ENCODE measurements at places on chromosomes 11 and 22. TPM values are rescaled to one million over a fixed set of nuclear protein-coding genes. Genes with fewer than 3 reads are reported as not detected.

Gene KCNJ5
- 2.1 TPM for polyA plus RNA-seq

GRCh38 chr11:27055065-27055682, 14.6 kb downstream of the BBOX1 start:
- no peak overlapping the region for H3K27ac ChIP-seq
- no peak overlapping the region for H3K4me3 ChIP-seq
- no peaks in the 10 kb centered on the region for H3K36me3 ChIP-seq

DNA sequence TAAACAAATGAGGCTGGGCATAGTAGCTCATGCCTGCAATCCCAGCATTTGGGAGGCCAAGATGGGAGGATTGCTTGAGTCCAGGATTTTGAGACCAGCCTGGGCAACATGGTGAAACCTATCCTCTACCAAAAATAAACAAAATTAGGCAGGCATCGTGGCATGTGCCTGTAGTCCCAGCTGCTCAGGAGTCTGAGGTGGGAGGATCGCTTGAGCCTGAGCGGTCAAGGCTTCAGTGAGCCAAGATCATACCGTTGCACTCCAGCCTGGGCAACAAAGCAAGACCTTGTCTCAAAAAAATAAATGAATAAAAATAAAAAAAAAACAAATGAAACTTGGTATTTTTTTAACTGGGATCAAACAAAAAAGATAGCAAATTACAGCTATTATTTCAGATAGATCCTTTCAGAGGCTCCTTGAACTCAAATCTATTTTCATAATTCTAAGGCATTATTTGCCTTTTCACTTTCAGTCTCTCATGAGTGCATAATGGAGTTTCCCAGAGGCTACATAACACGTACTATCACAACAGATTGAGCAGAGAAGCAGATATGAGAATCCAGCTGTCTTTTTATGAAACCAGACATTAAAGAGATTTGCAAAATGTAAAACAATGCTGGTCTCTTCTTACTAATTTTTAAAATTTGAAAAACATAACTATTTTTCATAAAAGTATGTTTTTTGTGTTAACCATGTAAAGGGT, 23.1 kb downstream of the DDIAS start:
- no peak overlapping the region for H3K4me3 ChIP-seq
- no peak overlapping the region for H3K27ac ChIP-seq
- no peaks in the 10 kb centered on the region for H3K27me3 ChIP-seq
- DNase-seq: no peak
- H3K36me3 ChIP-seq: no peaks in the 10 kb centered on the region

- H3K27me3 ChIP-seq: no peaks in the 10 kb centered on the region
- no peaks in the 10 kb centered on the region for H3K36me3 ChIP-seq
- H3K4me3 ChIP-seq: no peak overlapping the region
- no peaks in the 10 kb centered on the region for H3K4me1 ChIP-seq
- no peak overlapping the region for H3K27ac ChIP-seq
Observed at GRCh38 chr11:94727819-94728218, 40.3 kb upstream of the AMOTL1 start.

GRCh38 chr11:85783758-85784157, 27.2 kb downstream of the SYTL2 start:
- H3K4me3 ChIP-seq: no peak overlapping the region
- H3K27ac ChIP-seq: no peak overlapping the region
- DNase-seq: no peak
- no peaks in the 10 kb centered on the region for H3K27me3 ChIP-seq
- H3K36me3 ChIP-seq: no peaks in the 10 kb centered on the region

Gene VPS51
- 165 TPM for polyA plus RNA-seq

Gene MS4A3
- 0.93 TPM for polyA plus RNA-seq

Gene IL17REL
- 0.96 TPM for polyA plus RNA-seq

GRCh38 chr11:128725630-128726319, 31.9 kb downstream of the FLI1 start:
- H3K27me3 ChIP-seq: peaks cover 6% of the 10 kb centered on the region
- no peak for DNase-seq
- H3K27ac ChIP-seq: no peak overlapping the region
- H3K36me3 ChIP-seq: no peaks in the 10 kb centered on the region
- peaks cover 14% of the 10 kb centered on the region for H3K4me1 ChIP-seq

- no peaks in the 10 kb centered on the region for H3K4me1 ChIP-seq
- no peaks in the 10 kb centered on the region for H3K36me3 ChIP-seq
- DNase-seq: no peak
- H3K27me3 ChIP-seq: no peaks in the 10 kb centered on the region
- no peak overlapping the region for H3K4me3 ChIP-seq
Observed at GRCh38 chr11:88632163-88632562, 294.6 kb upstream of the CTSC start.

DNA sequence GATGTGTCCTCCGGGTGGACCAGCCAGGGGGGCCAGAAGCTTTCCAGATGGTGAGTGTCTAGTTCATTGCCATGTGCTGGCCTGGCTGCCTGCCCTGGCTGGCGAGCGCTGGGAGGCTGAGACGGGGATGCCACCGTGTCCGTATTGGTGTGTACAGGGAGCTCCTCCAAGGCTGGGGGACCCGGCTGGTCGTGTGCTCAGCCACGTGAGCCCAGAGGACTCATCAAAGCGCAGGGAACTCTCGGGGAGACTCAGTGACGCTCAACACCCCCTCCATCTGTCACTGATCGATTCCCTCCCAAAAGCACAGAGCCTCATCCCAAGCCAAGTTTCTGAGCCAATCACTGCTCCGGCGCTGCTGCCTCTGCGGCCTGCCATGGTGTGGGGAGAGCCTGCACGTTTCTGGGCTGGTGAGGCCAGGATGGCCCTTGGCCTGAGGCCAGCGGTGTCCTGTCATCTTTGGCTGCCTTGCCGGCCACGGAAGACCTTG, 423.7 kb downstream of the SHANK2 start:
- H3K4me1 ChIP-seq: peaks cover 58% of the 10 kb centered on the region
- H3K4me3 ChIP-seq: no peak overlapping the region
- peaks cover 17% of the 10 kb centered on the region for H3K27me3 ChIP-seq
- H3K36me3 ChIP-seq: peaks cover under 1% of the 10 kb centered on the region

Gene CASTOR1
- 10.4 TPM for polyA plus RNA-seq

DNA sequence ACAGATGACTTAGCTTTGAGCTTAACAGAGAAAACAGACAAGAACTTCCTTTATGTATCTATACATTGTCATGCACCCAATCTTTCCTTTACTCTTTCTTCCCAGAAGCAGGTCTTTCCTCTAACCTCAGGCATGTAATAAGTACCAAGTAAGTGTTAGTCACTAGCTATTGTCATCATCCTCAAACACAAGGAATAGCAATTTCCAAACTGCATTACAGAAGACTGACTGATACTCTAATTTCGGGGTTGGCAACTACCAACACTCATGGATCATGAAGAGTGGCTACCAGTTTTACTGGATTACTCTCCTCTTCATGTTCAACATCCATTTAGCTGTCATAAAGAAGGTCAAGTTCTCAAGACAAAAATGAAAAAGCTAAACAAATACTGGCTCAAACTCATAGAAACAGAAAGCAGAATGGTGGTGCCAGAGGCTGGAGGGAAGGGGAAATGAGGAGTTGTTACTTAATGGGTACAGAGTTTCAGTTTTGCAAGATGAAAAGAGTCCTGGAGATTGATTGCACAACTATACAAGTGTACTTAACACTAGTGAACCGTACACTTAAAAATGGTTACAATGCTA, 111.6 kb downstream of the SIK3 start:
- H3K36me3 ChIP-seq: no peaks in the 10 kb centered on the region
- peaks cover 14% of the 10 kb centered on the region for H3K4me1 ChIP-seq
- peak overlapping the region; percentile 52 for H3K27ac ChIP-seq

DNA sequence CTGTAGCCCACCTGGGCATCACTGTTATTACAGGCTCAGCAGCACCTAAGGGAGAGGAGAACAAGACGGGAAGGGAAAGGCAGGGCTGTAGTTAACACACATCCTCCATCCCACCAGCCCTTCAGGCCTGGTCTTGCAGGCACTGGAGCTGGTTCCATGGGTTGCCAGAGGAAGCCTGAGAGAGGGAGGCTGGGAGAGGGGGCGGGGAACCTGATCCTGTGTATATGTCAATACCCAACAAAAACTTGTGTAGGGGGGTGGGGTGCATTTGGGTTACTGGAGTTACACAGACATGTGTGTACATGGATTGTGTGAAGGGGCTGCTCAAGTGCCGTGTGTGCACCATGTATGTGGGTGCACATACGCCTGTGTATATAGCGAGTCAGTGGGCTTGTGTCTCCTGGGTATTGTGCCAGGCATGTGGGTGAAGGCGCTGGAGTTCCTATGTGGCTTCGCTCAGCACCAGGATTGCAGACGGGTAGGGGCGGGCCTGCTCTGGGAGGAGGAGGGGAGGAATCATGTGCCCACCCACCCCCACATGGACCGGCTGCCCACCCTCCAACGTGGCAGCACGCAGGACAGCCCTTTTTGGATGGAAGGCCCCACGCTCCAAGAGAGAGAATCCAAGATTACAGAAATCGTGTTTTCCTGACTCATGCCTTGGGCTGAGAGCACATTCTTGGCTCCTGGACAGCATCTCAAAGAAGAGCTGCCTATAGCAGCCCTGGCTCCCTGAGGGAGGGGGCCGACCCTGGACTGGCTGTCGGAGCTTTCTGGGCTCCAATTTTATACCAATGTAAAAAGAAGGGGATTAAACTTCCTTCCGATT, 4.2 kb upstream of the SERPINH1 start:
- no peaks in the 10 kb centered on the region for H3K36me3 ChIP-seq
- H3K27ac ChIP-seq: peak overlapping the region; percentile 93
- peaks cover 66% of the 10 kb centered on the region for H3K4me1 ChIP-seq
- no peak for DNase-seq
- H3K4me3 ChIP-seq: no peak overlapping the region
- peaks cover 10% of the 10 kb centered on the region for H3K27me3 ChIP-seq

DNA sequence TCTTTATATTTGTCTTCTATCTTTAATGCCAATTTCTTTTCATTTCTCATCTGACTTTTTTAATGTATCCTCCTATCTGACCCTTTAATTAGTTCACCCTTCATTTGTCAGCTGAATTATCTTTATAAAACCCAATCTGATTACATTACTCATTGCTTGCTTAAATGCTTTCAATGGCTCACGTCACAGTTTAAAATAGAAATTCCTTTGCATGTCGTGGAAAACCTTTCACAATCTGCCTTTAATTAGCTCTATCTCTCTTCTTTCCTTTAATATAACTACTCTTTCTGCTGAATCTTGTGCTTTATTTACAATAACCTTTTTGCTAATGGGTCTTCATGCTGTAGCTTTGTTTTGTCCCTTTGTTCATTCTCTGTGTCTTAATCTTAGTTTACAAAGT, 125.7 kb downstream of the DYNC2H1 start:
- H3K27ac ChIP-seq: no peak overlapping the region
- no peaks in the 10 kb centered on the region for H3K4me1 ChIP-seq
- DNase-seq: no peak
- H3K4me3 ChIP-seq: no peak overlapping the region

DNA sequence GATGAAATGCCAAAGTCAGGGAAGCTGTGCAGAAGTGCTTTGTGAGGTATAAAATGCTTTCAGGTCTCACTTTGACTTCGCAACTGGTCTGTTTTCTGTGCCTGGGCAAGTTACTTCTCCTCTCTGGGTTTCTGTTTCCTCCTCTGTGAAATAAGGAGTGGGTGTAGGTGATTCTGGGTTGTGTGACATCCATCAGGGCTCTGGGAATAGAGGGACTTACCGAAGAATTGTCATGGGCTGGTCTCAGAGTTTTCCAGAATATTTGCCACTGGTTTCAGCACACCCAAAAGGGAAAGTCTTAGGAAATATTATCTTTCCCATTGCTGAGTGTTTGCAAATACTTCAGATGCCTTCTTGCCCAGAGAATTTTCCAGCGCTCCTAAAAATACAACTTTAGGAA, 118.4 kb downstream of the KIAA1671 start:
- H3K36me3 ChIP-seq: peaks cover 9% of the 10 kb centered on the region
- H3K27ac ChIP-seq: no peak overlapping the region
- no peak for DNase-seq
- H3K27me3 ChIP-seq: no peaks in the 10 kb centered on the region
- no peak overlapping the region for H3K4me3 ChIP-seq

DNA sequence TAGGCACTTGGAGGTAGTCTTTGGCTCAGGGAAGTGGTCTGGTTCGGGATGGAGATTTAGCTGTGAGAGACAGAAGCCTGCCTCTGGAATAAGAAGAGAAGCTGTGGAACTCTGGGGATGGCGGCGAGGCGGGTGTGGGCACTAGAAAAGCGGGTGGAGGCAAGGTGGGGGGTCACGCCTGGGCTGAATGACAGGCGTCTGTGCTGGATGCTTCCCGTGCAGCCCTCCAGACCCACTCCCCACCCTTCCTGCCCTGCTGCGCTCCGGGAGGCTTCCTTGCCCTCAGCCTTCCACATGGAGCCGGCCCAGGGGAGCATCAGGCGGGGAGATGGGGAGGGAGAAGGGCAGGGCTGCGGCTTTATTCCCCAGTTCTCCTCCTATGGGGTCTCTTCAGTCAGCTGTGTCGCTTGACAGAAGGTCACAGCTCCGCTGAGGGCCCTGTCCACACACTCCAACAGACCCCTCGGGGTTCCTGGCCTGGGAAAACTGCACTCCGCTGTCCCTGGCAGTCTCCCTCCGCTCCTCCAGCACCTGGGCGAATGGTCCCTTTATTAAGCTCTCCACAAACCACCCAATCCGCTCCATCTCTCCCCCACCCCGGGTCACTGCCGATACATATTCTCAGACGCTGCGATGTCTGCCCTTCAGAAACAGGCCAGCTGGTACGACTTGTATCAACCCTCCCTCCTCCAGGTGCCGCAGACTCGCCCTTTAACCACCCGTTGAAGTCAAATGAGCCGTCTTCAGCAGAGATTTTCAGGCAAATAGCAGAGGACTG, 6.2 kb downstream of the DNAJB13 start:
- H3K27ac ChIP-seq: no peak overlapping the region
- DNase-seq: no peak
- H3K4me1 ChIP-seq: peaks cover 9% of the 10 kb centered on the region
- H3K27me3 ChIP-seq: peaks cover 5% of the 10 kb centered on the region

Gene HTR3B
- 0.86 TPM for polyA plus RNA-seq

Gene MS4A15
- polyA plus RNA-seq: not detected

GRCh38 chr11:35147235-35147634, 8.3 kb downstream of the CD44 start:
- H3K36me3 ChIP-seq: no peaks in the 10 kb centered on the region
- no peak overlapping the region for H3K27ac ChIP-seq
- H3K4me3 ChIP-seq: no peak overlapping the region

DNA sequence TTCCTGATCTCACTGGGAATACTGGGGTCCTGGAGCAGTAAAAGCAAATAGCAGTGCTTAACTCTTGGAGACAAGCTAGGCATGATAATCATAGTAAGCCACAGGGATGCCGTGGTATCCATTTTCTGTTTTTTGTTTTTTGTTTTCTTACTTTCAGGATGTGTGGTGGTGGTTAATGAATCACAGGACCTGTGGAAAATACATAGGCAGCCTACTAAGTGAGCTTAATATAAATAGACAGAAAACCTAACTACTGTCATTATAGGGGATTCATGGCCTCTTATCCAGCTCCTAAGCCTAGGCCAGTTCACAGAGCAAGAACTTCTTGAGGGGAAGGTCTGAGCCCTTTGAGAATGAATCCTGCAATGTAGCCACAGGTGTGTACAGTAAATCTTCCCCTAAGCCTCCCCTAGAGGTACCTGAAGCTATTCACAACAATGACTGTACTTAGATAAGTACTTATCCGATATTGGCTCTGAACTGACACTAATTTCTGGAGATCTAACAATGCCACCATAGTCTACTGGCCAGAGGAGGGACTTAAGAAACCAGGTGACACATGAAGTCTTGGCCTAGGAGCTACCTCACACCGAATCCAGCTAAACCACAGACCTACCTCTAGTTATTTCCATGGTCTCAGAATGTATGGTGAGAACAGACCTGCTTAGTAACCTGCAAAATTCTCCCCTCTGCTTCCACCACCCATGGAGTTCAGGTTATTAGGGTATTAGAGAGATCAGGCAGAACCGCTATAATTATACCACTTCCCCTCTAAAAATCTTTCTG, 83.6 kb downstream of the ENTHD1 start:
- no peak for DNase-seq
- H3K36me3 ChIP-seq: no peaks in the 10 kb centered on the region
- H3K27me3 ChIP-seq: no peaks in the 10 kb centered on the region
- no peak overlapping the region for H3K4me3 ChIP-seq
- no peaks in the 10 kb centered on the region for H3K4me1 ChIP-seq

Gene BAIAP2L2
- 11.3 TPM for polyA plus RNA-seq

All from spinal cord (tissue), 10 donors.